ENCODE measurements at places on chromosomes 13 and 19.

DNA sequence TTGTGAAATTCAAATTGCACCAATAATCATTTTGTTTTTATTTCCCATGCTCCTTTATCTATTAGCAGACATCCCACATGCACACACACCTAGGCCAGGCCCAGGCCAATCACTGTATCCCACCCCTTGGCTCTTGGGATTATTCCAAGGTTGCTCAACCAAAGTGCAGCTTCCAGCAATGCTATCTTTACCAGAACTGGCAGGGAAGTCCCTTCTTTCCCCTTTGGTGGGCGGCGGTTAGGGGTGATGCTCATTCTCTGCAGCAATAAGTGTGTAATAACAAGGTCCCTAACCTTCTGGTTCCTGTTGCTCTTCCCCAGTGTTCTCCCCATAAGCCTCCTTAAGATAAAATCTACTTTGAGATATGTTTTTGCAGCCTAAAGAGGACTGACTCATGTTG is 18.3 kb upstream of the KCTD12 start:
- peak; percentile 53 for DNase-seq

GRCh38 chr13:28822151-28822550 is 2.0 kb downstream of the MTUS2 start:
- no peak for DNase-seq

DNA sequence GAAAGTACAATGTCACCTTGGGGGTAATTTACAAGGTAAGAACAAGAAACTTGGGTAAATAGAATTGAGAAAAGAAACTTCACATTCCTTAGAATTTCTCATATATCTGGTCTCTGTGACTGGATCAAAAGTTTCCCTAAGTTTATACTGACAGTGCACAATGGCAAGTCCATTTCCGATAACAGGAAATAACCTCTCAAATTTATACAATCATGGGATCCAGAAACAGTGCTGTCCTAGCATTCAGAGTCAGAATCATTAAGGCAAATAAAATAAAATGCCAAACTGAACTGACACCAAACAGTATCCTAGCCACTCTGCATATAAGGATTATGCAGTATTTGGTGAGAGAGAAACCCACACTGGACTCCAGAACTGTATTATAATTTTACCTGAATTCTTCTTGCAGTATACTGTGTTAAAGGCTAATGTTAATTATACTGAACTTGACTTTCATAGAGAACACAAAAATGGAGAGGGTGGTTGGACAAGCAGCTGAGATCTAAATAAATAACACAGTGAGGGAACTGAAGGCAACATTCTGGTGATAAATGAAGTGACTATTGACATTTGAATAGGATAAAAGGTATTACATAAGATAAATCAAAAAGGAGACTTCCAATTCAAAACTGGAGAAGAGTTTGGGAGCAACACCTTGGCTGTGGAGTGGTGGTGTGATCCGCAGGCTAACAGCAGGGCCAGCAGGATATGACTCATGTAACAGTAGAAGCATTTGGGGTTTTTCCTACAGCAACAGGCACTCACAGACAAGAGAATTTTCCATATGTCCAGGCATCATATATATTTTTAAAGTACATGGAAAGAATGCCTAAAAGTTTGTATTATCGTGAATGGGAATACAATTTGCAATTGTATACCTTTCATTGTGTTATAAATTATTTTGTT is 932.5 kb upstream of the MIR17HG start:
- DNase-seq = peak; percentile 67

DNA sequence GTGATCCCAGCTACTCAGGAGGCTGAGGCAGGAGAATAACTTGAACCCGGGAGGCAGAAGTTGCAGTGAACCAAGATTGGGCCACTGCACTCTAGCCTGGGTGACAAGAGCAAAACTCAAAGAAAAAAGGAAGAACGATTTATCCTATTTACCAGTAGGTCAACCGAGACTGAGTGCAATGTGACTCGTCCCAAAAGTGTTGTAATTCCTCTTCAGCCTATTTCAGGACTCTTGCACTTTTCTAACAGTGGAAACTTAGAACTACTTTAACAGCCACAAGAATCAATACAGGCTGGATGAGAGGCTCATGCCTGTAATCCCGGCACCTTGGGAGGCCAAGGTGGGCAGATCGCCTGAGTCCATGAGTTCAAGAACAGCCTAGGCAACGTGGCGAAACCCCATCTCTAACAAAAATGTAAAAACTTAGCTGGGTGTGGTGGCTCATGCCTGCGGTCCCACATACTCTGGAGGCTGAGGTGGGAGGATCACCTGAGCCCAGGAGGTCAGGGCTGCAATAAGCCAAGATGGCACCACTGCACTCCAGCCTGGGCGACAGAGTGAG is 4.3 kb upstream of the NR1H2 start:
- DNase-seq = no peak

- DNase-seq = peak; percentile 8
These were observed 1223.7 kb downstream of the PCDH17 start for GRCh38 chr13:58855283-58855682.

- DNase-seq = peak; percentile 66
These were observed 109.7 kb upstream of the KLF12 start for GRCh38 chr13:74243637-74244526.

- DNase-seq = no peak
These were observed 390.4 kb downstream of the RFC3 start for GRCh38 chr13:34208336-34208735.

GRCh38 chr19:47056411-47056810 is 8.0 kb upstream of the TMEM160 start:
- no peak for DNase-seq

DNA sequence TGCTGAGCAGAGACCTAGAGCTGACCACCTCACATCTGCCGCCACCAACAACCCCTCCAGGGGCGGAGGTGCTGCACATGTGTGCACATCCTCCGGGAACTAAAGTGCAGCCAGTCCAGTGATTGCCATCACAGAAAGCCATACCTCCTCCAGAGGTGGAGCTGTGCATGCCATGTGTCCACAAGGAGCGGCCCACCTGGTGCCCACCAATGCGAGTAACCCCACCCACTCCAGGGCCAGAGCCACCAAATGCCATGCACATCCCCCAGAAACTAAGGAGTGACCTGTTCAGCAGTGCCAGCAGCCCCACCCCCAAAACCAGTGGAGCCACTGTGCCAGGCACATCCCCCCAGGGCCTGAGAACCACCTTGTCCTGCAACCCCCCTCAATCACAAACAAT is 557.9 kb downstream of the UQCRFS1 start:
- no peak for DNase-seq

- no peak for DNase-seq
These were observed 1.4 kb downstream of the KASH5 start for GRCh38 chr19:49389406-49389805.

- no peak for DNase-seq
These were observed 93.7 kb upstream of the SGCG start for GRCh38 chr13:23086968-23087623.

GRCh38 chr19:48724796-48725753 is 5.5 kb upstream of the MAMSTR start:
- DNase-seq = peak; percentile 99

DNA sequence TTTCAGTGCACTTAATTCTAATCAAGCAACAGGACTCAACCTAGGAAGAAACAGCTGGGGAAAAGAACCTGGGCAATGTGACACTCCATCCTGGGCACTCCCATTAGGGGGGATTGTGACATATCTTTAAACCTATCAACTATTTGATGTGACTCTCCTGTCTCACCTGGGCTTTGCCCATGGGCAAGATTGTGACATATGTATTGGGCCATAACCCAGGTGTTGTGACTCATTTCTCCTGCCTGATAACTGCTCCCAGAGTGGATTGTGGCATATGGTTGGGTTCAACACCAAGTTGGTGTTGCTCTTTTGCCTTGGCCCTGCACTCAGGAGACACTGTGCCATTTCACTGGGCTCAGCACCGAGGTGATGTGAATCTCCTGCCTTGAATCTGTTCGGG is 82.6 kb downstream of the ZNF723 start:
- DNase-seq = no peak

DNA sequence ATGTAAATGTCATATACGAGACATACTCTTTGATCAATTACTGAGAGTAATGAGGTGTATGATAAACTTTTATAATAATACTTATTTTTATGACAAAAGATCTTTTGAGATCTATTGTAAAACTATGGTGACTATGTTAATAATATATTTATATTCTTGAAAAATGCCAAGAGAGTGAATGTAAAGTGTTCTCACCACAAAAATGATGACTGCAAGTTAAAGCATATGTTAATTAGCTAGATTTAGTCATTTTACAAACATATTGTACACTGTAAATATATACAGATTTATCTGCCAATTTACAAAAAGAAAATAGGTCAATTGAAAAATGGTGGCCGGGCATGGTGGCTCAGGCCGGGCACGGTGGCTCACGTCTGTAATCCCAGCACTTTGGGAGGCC is 81.0 kb downstream of the GPC6 start:
- DNase-seq = no peak

- peak; percentile 76 for DNase-seq
These were observed 53.7 kb downstream of the RASA3 start for GRCh38 chr13:114078461-114079451.

DNA sequence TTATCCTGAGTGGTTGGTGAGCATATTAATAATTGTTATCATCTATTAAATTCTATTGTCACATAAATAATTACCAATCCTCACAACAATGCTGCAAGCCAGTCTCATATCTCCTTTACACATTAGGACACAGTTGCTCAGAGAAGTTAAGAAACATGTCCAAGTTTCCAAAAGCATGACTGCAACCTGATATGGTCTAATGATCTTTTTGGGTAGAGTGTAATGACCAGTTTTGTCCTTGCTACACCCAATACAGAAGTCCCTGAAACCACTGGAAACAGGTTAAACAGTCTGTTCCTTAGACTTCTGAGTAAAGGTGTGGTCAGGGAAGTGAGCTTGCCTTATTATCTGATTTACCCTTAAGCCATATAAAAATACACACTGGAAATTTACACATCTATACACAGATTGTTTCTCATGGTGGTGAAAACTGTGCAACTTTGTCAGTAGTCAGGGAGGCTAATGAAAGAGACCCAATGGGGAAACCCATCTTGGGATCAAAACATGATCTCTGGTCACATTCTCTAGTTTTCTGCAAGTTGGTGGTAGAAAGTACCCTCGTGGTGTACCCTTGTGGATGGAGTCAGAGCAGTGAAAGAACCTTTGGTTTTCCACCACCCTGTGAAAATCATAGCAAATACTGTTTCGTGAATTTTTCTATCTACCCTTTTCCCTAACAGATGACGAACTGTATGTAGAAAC is 146.0 kb upstream of the KLF12 start:
- no peak for DNase-seq

GRCh38 chr19:51765086-51765485 is 4.1 kb downstream of the FPR2 start:
- no peak for DNase-seq

- no peak for DNase-seq
These were observed 83.7 kb upstream of the OBI1 start for GRCh38 chr13:78742659-78743058.

GRCh38 chr13:37277435-37278144 is 172.1 kb upstream of the CSNK1A1L start:
- peak; percentile 68 for DNase-seq

- DNase-seq = no peak
These were observed 94.3 kb downstream of the POSTN start for GRCh38 chr13:37504251-37504650.

- DNase-seq = no peak
These were observed 73.9 kb upstream of the GPR183 start for GRCh38 chr13:99380921-99381645.

- no peak for DNase-seq
These were observed 179.8 kb downstream of the RBM26 start for GRCh38 chr13:79226250-79226649.

DNA sequence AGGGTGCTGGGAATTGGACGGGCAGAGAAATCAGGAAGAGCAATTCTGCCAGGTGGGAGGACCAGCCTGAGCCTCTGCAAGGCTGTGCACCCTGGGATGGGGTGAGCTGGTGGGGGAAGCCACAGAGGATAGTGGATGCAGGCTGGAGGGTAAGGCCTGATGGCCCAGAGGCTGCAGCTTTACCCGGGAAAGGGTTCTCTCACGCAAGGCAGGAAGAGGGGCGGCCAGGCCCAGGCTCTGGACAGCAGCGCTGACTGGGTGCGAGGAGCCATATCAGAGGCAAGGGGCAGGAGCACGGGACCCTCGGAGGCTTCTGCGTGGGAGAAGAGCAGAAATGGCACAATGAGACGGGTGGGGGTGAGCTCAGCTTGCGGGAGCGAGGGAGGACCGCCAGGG is 104.6 kb downstream of the SOX1 start:
- no peak for DNase-seq

DNA sequence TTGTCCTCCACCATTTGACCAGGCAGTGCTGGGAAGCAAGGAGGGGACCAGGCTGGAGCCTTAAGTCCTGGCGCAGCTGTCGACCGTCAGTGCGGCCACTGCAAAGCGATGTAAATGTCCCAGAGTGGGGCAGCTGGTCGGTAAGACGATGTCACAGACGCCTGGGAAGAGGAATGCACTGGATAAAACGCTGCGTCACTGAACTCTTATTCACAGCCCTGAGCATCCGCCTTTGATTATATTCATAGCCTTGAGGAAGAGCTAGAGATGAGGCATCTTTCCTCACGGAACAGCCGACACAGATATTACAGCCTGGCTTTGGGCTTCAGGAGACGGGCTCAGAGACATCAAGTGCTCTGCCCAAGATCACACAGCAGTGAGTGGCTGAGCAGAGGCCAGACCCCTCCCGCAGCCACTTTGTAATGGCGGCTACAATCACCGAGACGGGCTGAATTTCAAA is 17.6 kb upstream of the TUBGCP3 start:
- no peak for DNase-seq

Measured in fibroblast of pulmonary artery (primary cell).